Daoy (cell line): ENCODE measurements at places on chromosomes 4 and X. TPM values are rescaled to one million over a fixed set of nuclear protein-coding genes. Genes with fewer than 3 reads are reported as not detected.

FAM241A gene
- 1.8 and 2.1 TPM in 2 replicates for total RNA-seq

ATOH1 gene
- not detected in 2 replicates for total RNA-seq

PCDH10 gene
- total RNA-seq = 0.69 and 1.6 TPM in 2 replicates

DNA sequence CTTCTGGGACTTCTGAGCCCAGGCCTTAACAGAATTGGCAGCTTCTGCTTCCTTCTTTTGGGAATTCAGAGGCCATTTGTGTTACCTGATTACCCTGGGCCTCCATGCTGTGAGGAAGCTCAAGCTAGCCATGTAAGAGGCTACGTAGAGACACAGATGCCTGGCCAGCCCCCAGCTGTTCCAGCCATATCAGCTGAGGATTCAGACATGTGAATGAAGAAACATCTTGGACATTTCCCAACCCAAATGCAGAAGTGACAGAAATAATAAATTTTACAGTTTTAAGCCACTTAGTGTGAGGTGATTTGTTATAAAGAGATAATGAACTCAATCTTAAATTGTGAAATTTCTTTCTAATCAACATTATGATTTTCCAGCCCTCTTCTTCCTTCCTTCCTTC, 18.7 kb upstream of the ZNF827 start:
- no peak for DNase-seq

DNA sequence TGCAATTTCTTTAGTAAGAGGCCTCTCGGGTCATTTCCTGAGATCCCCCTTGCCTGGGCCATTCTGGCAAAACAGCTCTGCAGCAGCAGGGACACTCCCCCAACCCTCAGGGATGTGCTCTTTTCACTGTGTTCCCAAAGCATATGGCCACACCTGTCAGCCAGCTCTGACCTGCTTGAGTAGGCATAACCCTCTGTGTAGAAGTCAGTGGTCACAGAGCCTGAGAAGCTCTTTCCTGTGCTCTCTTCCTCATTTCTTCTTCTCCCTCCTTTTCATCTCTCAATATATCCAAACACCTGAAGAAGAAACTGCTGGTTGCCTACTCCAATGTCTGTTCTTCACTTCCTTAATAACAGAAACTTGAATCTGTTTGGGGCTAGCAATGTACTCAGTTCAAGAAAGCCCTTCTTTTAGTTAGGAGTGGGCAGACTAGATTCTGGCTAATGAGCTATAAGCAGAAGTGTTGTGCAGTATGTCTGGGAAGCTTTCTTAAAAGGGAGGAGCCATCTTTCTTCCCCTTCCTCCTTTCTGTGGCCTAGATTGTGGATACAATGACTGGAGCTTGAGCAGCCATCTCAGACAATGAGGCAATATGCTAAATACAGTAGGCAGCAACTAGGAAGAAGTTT, 73.3 kb downstream of the PRPS1 start:
- no peak for DNase-seq
